ENCODE measurements at places on chromosomes 2 and 18. TPM values are rescaled to one million over a fixed set of nuclear protein-coding genes. Genes with fewer than 3 reads are reported as not detected.
A peak's percentile ranks its signal among the peaks of the same experiment; 100 is the strongest.

DNA sequence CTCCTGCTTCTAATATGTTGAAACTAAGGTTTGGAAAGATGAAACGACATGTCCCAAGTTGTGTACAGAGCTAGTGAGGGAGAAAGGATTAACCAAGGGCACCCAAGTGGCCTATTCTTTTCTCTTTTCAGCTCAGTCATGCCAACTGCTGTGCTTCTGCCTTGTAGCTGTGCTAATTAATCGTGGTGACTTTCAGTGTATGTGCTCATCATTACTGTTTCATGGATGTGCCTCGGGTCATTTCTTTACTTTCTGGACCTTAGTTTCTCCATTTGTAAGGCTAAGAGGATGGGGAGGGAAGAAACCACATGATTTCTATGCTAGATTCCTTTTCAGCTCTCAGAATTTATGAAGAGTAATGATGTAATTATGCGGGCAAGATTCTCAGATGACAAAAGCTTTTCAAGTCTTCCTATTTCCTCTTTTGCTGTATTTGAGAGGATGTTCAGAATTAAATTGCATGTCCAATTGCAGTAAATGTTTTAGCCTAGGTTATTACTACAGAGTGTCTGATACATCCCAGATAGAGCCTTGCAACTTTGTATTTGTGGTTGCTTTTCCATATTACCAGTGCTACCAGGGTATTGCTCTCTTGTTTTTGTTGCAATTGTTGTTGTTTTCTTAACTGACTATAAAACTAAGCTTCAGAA is 621.2 kb downstream of the CNTNAP5 start:
- no peak for DNase-seq

DNA sequence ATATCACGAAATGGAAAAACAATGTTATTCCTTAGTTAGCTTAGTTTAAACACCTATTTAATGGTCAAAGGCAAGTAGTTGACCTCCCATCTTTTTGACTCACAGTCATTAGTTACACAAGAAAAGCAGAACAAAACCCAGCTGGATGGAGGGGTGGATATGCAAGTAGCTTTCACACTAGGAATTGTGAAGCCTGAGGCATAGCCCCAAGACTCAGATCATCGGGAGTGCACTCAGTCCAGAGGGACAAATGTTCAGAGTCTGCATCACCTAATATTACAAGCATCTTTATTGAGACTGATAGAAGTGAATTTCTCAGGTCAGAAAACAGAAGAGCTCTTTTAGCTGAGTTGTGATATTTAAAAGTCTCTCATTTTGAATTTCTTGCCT is 15.5 kb upstream of the CPS1 start:
- no peak for DNase-seq

GRCh38 chr2:68569604-68570003 is 73.8 kb upstream of the PROKR1 start:
- DNase-seq: no peak

DNA sequence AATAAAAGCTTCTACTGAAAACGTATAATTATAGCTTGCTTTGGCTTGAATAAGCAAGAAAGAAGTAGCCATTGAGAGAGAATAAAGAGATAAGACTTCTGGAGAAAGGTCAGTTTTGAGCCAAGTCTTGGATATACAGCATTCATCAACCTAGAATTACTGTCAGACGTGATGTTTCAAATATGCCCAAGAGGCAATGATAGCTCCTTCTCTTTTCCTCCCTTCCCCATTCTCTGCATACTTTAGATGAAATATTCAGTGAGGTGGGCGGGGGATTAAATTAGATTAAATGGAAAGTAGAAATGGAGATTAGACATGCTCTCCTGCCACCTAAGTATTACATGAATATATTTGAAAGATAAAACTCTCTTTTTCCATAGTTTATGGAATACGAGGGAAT is 8.7 kb downstream of the ANTXR1 start:
- DNase-seq: no peak

Gene KLHL41
- total RNA-seq: 0.34 TPM

- DNase-seq: peak; percentile 21
These were observed 3.7 kb downstream of the STK17B start for GRCh38 chr2:196167666-196168065.

- DNase-seq: no peak
These were observed 367 bp downstream of the FBXO48 start for GRCh38 chr2:68466778-68467076.

- DNase-seq: no peak
These were observed 110.2 kb upstream of the KIF5C start for GRCh38 chr2:148764815-148765214.

GRCh38 chr18:48295586-48296311 is 113.4 kb downstream of the ZBTB7C start:
- no peak for DNase-seq

- peak; percentile 47 for DNase-seq
These were observed 16.6 kb upstream of the PSME4 start for GRCh38 chr2:53987336-53987921.

GRCh38 chr2:28390746-28391563 is 1.7 kb upstream of the FOSL2 start:
- peak; percentile 91 for DNase-seq

GRCh38 chr2:228066126-228066798 is 115.2 kb downstream of the SPHKAP start:
- DNase-seq: no peak

DNA sequence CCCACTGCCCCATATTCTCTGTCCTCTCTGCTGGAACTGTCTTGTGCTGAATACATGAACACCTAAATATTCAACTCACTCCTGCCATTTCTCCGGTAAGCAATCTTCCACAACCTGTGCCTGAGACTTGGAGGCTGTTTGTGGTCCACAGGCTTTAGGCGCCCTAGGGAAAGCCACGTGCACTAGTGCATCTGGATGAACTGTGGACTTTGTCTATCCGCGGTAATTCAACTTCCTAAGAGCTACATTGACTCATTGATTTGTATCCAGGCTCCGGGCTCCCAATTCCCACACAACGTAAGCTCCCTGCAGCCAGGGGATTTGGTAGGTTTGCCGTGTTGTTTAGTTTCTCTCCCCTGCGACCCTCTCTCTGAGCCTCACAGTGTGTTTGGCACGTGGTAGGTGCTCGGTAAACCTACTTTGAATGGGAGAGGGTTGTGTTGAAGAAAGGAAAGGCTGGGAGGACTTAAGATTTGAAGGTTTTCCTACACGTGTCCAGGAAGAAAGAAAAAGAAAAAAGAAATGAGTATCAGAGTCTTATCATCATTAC is 718.2 kb downstream of the DPP10 start:
- DNase-seq: no peak

Gene WDR75
- 49.9 TPM for total RNA-seq

Gene SERPINB4
- not detected for total RNA-seq

Gene FSHR
- not detected for total RNA-seq

DNA sequence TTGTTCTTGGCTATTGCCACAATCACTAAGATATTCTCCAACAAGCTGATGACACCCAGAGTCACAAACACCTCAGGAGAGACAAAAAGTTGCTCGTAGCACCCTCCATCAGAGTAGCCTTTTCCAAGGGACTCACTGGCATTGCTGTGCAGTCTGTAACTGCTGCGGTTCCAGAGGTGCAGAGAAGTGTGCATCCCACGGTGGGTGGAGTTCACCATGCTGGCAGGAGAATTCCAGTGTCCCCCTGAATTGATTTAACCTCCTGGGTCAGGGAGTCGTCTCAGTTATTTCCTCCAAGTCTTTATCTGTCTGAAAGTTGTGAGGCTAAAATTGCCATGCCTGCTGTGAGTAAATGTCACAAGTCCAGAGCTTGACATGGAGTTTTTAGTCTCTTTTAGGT is 443 bp downstream of the MC4R start:
- no peak for DNase-seq

Gene NAT8
- total RNA-seq: not detected

DNA sequence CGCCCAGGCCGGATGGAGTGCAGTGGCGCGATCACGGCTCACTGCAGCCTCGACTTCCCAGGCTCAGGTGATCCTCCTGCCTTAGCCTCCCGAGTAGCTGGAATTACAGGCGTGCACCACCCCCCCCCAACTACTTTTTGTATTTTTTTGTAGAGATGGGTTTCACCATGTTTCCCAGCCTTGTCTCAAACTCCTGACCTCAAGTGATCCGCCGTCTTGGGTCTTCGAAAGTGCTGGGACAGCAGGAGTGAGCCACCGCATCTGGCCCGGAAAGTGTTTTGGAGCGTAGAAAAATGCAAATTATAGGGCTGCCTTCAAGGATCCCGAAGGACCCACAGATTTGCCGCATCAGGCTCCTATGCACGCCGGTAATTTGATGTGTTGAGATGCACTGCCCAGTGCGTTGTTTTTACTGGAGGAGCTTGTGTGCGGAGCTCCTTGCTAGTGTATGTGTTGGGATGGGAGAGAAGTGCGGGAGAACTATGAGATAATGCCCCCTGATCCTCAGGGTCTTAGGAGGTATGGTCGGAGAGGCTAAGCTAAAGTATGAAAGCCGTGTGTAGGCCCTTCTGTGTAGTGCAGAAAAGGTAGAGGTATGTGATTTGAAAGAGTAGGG is 1.2 kb upstream of the CLASP1 start:
- DNase-seq: peak; percentile 39

- no peak for DNase-seq
These were observed 184.6 kb downstream of the ST6GAL2 start for GRCh38 chr2:106701203-106702022.

GRCh38 chr2:48569433-48569832 is 39.5 kb downstream of the STON1 start:
- no peak for DNase-seq

Gene TANC1
- 92.6 TPM for total RNA-seq

Gene CYP26B1
- 0.60 TPM for total RNA-seq

Gene SLC30A3
- total RNA-seq: 17.9 TPM

Gene LIMS1
- total RNA-seq: 430 TPM

DNA sequence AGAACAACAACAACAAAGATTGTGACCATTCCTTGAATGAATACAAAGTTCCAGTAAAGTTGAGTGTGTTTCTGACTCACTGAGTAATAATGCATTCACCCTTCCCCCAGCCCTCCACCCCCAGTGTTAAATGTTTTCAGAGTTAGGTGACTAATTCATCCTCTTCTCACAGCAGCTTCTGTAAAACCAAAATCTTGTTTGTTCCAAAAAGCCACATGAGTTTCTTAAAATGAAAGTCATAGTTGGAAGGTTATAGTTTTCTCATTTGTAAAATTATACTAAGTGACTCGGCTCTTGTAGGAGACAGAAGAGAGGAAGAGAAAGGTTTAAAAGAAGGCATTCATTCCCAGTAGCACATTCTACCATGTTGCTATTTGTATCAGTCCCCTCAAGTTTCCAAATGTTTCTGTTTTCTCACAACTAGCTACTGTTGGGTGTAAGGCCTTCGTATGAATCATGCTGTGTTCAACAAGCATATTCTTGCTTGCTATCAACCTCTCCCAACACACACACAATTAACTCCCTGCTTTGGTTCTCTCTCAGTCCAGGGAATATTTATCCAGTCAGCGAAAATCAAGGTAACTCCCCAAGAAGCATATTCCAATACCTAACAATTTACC is 75.3 kb downstream of the MBD2 start:
- DNase-seq: peak; percentile 89

DNA sequence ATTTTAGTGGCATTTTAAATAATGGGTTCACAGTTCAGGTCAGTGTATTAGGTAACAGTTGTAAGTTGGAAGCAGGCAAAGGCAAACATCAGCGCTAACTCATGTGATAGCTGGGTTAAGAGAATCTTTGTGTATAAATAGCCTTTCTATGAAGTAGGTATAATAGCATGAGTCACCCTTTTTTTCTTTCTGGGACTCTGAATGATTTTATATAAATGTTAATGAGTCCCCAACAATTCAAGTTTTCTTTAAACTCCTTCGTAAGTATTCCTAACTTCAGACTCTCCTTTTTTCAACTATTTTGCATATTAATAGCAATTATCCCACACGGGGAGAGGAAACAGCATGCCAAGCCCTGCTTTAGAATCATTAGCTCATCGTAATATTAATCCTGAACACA is 384.3 kb downstream of the PIK3C3 start:
- DNase-seq: no peak

DNA sequence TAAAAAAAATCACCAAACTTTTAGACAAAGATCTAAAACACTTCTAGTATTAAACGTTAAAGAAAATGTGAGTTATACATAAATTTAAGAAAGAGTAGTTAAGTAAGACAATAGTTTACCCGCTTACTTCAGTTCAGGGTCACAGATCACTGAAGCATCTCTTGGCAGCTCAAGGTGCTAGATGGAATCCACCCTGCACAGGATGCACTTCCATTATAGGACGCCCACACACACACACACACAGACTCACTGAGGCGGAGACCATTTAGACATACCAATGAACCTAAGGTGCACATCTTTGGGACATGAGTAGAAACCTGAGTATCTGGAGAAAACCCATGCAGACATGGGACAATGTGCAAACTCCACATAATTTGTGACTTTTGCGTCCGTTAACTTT is 630.6 kb upstream of the ZNF804A start:
- no peak for DNase-seq

DNA sequence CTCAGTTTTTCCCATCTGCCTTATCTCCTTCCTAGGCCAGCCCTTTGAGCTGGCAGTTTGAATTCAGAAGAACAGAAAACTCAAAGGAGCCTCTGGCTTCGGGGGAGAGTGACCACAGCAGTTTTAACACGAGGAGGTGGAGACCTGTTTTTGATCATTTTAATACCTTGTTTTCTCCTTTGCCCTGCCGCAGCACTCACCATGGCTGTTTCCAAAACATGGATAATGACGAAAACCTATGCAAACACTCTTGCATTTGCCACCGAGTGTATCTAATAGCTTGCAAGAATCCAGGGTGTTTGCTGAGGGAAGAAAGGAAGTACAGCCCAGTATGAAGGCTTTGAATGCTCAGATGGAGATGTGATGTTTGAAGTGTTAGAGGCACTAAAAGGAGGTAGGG is 167.1 kb downstream of the PRKCE start:
- DNase-seq: no peak

- DNase-seq: no peak
These were observed 717.3 kb upstream of the HS6ST1 start for GRCh38 chr2:129035992-129036391.

DNA sequence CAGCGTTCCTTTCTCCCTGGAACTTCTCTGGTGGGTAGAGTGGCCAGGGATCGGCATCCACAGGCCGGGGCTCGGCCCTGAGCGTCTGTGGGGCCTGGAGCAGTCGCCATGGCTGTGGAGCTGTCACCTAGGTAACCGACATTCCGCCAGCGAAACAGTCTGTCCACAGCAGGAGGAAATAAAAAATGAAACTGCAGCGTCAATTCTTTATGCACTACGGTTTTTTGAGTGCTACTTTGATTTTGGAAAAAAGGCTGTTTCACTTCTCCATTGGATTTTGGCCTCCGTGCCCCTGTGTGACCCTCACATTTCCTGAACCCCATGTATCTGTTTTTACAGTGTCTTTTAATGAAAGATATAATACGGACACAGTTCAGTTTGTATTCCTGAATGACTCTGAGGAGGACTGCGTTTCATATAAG is 163.4 kb downstream of the LDLRAD4 start:
- peak; percentile 86 for DNase-seq

GRCh38 chr18:79092874-79093273 is 23.7 kb downstream of the ATP9B start:
- peak; percentile 16 for DNase-seq

Gene SCYGR7
- not detected for total RNA-seq

- DNase-seq: peak; percentile 12
These were observed 4.4 kb downstream of the ANKRD23 start for GRCh38 chr2:96839293-96839874.

Measured in dermis blood vessel endothelial cell (primary cell).